A549 treated with ZK216348 at 1 μM for 4 hours (cell line): ENCODE measurements at places on chromosomes 5 and 9. TPM values are rescaled to one million over a fixed set of nuclear protein-coding genes. Genes with fewer than 3 reads are reported as not detected.

Gene S100Z
- not detected in 5 replicates for total RNA-seq

Gene SGCD
- total RNA-seq: 3.7 to 6.3 TPM (median 4.3 TPM) in 5 replicates

Gene KIF4B
- not detected in 5 replicates for total RNA-seq

Gene SPINK13
- total RNA-seq: not detected in 5 replicates

Gene MAMDC2
- 0.18 to 0.43 TPM (median 0.21 TPM) in 5 replicates for total RNA-seq

Gene INSL4
- total RNA-seq: 13.6 to 17.0 TPM (median 16.2 TPM) in 5 replicates

Gene FAM78A
- 0.13 to 0.48 TPM (median 0.42 TPM) in 5 replicates for total RNA-seq

Gene MYMK
- not detected in 5 replicates for total RNA-seq

Gene CDX1
- total RNA-seq: not detected in 5 replicates

Gene PDE6A
- 0.19 to 0.38 TPM (median 0.25 TPM) in 5 replicates for total RNA-seq

Gene TMEM215
- total RNA-seq: not detected in 5 replicates

Gene DIPK1B
- 4.4 to 10.4 TPM (median 9.4 TPM) in 5 replicates for total RNA-seq

Gene TNC
- 0.59 to 2.3 TPM (median 1.0 TPM) in 5 replicates for total RNA-seq

Gene LCN1
- 0.53 TPM in 1 of 5 replicates, not detected in the others for total RNA-seq

Gene ARHGAP26
- 6.1 to 11.3 TPM (median 7.6 TPM) in 5 replicates for total RNA-seq

Gene FGFR4
- total RNA-seq: 10.3 to 26.0 TPM (median 25.5 TPM) in 5 replicates

Gene HTR4
- not detected in 5 replicates for total RNA-seq
